ENCODE measurements at places on chromosomes 2 and 18.
A peak's percentile ranks its signal among the peaks of the same experiment; 100 is the strongest.

GRCh38 chr2:239216614-239217273 is 184.1 kb downstream of the HDAC4 start:
- no peak for DNase-seq

GRCh38 chr2:52036024-52036423 is 1004.1 kb upstream of the NRXN1 start:
- DNase-seq, result no peak

DNA sequence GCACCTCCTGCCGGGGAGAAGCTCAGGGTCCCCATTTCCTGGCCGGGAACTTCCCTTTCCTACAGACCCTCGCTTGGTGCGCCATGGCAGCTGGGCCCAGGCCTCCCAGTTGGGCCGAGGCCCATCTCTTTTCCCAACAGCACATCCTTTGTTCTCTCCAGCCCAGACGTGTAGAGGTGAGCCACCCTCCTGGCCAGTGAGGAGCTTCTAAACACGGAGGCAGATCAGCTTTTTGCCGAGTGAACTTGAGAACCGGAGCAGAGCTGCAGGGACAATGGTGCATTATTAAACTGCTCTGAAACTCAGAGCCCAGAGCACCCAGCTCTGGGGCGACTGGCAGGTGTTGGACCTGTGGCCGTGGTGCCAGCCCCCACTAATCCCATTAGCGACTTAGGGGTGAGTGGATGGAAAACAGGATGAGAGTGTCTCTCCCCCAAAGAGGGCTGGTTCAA is 25.4 kb downstream of the SH3BP4 start:
- no peak for DNase-seq

DNA sequence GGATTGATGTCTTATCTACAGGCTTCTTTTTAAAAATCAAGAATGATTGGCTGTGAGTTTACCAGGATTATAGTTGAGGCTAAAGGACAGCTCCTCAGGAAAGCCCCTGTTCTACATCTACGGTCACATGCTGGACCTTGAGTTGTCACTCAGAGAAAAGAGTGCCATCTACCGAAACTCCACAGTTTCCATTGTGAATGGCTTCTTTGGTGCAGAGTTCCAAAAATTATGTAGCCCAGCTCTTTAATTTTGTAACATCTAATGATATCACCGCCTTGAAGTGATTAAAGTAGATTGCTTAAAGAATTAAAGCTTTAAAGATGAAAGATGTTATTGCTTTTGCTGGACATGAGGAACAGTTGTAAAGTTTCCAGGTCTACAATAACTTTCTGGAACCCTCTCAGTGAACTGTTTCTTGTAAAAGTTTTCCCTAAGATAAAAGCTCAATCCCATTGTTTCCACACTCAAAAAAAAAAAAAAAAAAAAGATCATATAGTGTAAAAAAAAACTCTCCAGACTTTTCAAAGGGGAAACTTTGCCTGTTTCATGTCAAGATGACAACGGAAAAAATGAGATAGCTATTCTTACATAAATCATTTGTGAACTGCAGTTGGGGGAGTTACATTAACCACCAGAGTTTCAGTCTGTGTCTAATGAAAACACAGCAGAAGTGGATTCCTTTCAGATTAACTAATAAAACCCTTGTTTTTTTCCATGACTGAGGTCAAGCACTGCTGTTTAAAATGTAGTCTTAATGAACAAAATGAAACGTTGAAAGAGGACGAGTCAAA is 4.3 kb downstream of the COL3A1 start:
- peak; percentile 28 for DNase-seq

DNA sequence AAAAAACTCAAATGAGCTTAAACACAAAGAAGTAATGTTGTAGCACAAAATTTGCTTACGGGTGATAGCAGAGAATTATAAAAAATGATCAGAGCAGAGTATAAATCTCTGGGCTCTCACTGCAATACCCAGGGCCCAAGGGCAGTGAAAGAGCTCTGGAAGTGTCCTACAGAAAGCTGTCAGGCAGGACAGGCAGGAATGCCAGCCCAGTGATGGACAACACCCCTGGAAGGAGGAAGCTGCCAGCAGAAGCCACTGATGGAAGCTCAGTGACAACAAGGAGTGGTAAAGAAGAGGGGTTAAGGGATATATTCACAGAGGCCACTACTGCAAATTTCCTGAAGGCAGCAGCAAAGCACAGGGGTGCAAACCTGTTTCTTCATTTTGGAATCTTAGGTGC is 214.9 kb downstream of the L3MBTL4 start:
- DNase-seq, result peak; percentile 2

DNA sequence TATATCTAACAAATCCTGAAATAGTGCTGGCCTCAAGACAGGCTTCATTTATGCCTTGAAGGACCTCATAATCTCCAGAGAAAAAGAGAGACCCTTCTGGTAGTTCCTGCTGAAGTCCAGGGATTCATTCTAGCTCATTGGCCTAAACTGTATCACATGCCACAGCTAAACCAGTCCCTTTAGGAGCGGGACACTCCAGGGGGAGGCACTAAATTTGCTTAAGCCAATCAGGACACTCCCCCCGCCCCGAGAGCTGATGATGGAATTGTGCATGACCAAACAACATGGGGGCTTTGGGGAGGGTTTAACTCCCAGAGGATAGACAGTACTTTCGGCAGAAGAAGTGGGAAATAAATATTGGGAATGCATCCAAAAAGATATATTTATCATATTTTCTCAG is 36.4 kb upstream of the CXCR4 start:
- no peak for DNase-seq

- DNase-seq, result no peak
Measured at GRCh38 chr2:36405183-36405582, 49.6 kb downstream of the CRIM1 start.

DNA sequence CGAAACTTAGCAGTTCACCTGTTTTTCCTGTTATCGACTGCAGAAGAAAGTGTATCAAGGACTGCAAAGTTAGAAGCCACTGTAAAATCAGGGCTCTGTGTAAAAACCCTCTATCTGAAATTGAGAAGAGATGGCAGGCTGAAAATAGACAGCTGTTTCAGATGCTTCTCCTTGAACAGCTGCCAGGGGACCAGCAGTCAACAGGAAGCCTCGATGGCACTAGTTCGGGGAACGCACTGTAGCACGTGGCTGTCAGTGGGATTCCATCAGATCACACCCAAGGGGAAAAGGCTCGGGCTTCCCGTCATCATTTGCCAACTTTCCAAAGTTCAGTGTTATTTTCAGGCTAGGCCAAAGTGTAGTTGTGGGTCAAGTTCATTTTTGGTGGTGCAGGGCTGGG is 316.9 kb downstream of the TXNL1 start:
- no peak for DNase-seq

GRCh38 chr2:46045888-46046287 is 251.3 kb upstream of the EPAS1 start:
- DNase-seq, result no peak

DNA sequence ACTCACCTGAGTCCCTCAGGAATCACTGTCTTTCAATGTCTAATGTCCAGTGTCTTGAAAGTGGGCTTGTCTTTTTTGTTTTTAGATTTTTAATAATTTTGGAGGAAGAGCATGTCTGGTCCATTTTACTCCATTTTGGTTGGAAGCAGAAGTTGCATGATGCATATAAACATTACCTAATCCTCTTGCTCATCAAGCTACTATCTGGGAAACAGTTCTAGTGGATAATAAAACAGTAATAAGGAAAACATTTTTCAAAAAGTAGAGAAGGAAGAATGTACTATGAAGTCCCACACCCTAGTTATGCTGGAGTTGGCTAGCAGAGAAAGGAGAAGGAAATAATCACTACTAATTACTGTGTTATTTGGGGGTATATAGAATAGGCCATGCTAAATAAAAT is 263.7 kb downstream of the ETAA1 start:
- no peak for DNase-seq

- no peak for DNase-seq
Measured at GRCh38 chr2:222739939-222740338, 68.5 kb downstream of the MOGAT1 start.

DNA sequence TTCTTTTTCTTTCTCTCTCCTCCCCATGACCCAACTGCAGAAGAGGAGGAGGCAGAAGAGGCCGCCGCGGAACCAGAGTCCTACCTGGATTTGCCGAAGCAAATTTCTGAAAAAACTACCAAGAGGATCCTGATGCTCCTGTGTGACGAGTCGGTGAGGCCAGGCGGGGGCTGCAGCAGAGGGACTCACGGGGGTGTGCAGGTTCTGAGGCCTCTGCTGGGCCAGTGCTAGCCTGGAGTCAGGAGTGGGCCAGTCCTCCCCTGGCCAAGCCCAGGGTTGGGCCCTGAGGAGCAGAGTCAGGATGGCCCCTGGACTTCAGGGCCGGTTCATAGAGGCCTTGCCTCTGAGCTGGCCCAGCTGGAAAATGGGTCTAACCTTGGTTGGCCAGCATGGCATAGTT is 29.3 kb downstream of the OTOF start:
- no peak for DNase-seq

- peak; percentile 49 for DNase-seq
Measured at GRCh38 chr2:16321872-16322271, 343.8 kb downstream of the CYRIA start.

DNA sequence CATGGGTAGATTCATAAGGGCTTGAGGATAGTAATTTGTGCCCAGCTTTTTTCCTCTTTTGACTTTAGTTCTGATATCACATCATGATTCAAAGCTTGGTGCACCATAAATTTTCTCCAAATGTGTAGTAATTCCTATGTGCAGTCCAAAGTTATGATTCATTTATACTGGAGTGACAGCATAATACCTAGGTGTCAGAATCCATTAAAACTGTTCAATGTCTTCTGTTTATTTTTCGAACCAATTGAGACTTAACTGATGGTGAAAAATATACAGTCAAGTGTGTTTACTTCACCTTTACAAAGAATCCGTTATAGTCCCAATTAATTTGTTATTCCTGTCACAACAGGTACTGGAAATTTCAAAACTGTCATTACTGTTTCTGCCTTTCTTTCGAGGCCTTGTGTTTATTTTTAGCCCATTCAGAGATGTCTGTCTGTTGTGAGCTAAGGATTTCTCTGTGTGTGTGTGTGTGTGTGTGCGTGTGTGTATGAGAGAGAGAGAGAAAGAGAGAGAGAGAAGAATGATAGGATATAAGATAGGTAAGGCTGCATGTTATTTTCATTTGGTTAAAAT is 389.7 kb upstream of the ATP5MC3 start:
- DNase-seq, result no peak

- DNase-seq, result no peak
Measured at GRCh38 chr2:65429786-65430602, 2.4 kb downstream of the SPRED2 start.

- no peak for DNase-seq
Measured at GRCh38 chr2:111990856-111991255, 64.2 kb upstream of the TMEM87B start.

- DNase-seq, result peak; percentile 75
Measured at GRCh38 chr18:12658426-12659138, 675 bp upstream of the SPIRE1 start.

GRCh38 chr2:42230891-42231290 is 61.7 kb downstream of the EML4 start:
- no peak for DNase-seq

DNA sequence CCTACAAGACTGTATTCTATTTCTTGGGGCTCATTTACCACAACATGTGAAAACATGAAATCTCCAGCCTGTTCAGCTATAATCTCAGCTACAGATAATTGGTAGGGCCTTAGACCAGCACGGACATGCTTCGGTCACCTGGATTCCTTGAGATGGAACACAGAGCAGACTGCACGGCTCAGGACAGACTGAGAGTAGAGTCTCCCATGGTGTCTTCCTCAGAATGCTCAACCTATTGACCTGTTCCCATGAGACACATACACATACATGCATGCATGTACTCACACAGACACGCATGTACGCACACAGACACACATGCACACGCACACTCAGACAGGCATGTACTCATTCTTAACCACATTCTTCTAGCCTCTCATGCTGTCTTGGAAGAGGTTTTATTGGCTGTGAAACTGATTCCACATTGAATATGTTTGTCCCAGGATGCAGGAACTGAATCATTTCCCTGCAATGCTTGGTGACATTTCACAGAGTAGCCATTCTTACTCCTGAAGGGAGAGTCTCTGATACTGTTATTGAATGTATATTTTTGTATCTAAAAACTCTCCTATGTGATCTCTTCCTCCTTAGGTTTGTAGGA is 23.5 kb upstream of the BZW1 start:
- DNase-seq, result no peak

- DNase-seq, result no peak
Measured at GRCh38 chr2:64732146-64732545, 78.4 kb upstream of the SERTAD2 start.

GRCh38 chr2:148244593-148245292 is 223.9 kb downstream of the MBD5 start:
- DNase-seq, result no peak

DNA sequence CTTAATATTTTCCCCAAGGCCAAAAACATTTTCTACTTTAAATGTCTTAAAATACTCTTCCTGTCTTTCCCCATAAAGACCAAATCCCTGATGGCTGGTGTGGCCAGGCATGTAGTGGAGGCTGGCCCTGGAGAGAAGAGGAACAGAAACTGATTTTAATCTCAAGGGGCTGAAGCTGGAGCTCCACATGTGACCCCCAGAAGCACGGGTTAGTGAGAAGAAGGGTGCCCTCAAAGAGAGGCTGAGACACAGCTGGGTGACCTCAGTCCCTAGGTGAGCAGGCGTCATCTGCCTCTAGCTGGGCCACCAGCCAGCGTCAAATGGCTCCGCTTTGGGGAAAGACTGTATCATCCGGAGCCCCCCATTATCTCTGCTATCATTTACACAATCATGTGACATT is 19.3 kb upstream of the TMEM18 start:
- DNase-seq, result no peak

DNA sequence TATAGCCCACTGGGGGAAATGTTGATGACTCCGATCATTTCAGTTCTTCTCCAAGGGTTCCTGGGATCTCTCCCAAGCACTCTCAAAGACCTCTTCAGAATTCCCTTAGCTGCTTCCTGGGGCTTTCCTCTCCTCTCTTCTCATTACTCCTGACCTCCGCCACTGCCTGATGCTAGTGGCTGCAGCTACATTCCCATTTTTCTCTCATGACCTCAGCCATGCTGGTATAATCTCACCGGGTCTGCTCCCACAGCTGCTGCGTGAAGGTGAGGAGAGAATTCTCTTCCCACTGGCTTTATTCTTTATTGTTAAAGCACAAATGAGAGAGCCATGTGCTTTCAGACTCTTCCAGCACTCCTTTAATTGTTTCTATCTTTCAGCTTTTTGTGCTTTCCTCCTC is 312.0 kb upstream of the ETAA1 start:
- DNase-seq, result no peak

GRCh38 chr2:240214790-240215675 is 74.6 kb upstream of the OTOS start:
- DNase-seq, result no peak

GRCh38 chr2:181821049-181821448 is 70.5 kb upstream of the ITPRID2 start:
- DNase-seq, result no peak

GRCh38 chr18:62325806-62326645 is 916 bp downstream of the TNFRSF11A start:
- DNase-seq, result peak; percentile 52

GRCh38 chr18:42374961-42375360 is 419.9 kb downstream of the PIK3C3 start:
- DNase-seq, result no peak

- DNase-seq, result no peak
Measured at GRCh38 chr2:238105506-238106338, 5.6 kb downstream of the ESPNL start.

GRCh38 chr18:9876212-9876866 is 9.4 kb upstream of the TXNDC2 start:
- no peak for DNase-seq

GRCh38 chr18:55268151-55268601 is 308.9 kb upstream of the CCDC68 start:
- DNase-seq, result no peak

GRCh38 chr2:226763320-226763719 is 36.3 kb downstream of the IRS1 start:
- no peak for DNase-seq
